ENCODE measurements at places on chromosomes 1 and 21. TPM values are rescaled to one million over a fixed set of nuclear protein-coding genes. Genes with fewer than 3 reads are reported as not detected.

DNA sequence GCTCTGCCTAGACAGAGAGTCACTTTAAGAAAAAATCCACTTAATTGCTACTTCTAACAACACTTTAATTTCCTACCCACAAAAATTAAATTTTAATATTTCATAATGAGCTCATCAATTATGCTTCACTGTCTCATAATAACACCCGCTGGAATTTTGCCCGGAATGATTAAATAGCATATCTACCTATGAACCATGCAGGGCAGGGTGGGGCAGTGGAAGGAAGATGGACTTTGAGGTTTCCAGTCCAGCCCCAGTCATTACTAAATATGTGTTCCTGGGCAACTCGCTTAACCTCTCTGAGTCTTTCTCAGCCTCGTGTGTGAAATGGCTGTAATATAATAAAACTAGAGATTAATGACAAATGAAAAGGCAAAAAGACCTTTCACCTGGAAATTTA, 32.8 kb upstream of the SLC45A1 start:
- no peak for DNase-seq
- H3K4me3 ChIP-seq, result no peak overlapping the region
- H3K27ac ChIP-seq, result no peak overlapping the region
- no peaks in the 10 kb centered on the region for H3K27me3 ChIP-seq
- no peaks in the 10 kb centered on the region for H3K4me1 ChIP-seq

GRCh38 chr1:206583707-206584648, 28.3 kb downstream of the EIF2D start:
- no peak overlapping the region for H3K27ac ChIP-seq
- DNase-seq, result peak; percentile 61
- peaks cover 3% of the 10 kb centered on the region for H3K36me3 ChIP-seq
- peaks cover 7% of the 10 kb centered on the region for H3K4me1 ChIP-seq
- H3K27me3 ChIP-seq, result no peaks in the 10 kb centered on the region

DNA sequence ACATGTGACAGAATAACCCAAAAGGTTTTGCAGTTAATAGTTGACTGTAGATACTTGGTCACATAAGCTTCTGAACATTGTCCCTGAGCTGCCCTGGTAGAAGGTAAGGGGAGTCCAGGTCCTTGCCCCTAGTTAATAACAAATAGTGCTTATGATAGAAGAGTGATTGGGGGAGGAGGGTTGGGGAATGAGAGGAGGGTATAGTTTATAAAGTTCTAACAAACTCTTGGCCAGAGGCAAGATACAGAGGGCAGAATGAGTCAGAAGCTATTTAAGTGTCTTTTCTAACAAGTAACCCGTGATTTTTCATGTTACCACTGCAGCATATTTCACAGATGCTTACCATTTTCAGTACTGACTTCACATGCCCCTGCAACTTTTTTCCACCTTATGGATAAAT, 26.7 kb upstream of the MYOCOS start:
- no peak for DNase-seq
- H3K27ac ChIP-seq, result no peak overlapping the region
- H3K27me3 ChIP-seq, result no peaks in the 10 kb centered on the region
- H3K4me3 ChIP-seq, result no peak overlapping the region
- peaks cover 13% of the 10 kb centered on the region for H3K4me1 ChIP-seq
- peaks cover 44% of the 10 kb centered on the region for H3K36me3 ChIP-seq

ADAMTS5 gene
- total RNA-seq, result 1.1 TPM

All from SJSA1 (cell line).